COR-L47 (cell line): ENCODE measurements at places on chromosomes 12 and 14.

DNA sequence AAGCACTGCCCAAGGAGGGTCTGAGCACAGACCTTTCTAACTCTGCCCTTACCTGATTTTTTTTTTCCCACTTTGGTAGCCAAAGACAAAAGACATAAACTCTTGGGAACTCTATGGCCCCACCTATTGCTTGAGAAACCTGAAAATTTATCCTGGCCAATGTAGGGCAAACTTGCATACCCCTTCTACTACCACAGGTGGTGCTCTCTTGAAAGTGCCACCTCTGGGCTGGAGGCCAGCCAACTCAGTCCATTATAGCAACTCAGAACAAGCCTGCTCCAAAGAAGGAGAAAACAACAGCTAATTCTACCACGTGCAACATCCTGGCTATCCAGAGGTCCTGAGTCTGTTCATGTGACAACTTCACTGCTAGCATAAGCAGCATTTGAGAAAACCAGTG is 55.7 kb upstream of the ABCD2 start:
- DNase-seq = no peak

GRCh38 chr14:35051796-35052195 is 5.7 kb downstream of the FAM177A1 start:
- no peak for DNase-seq

- no peak for DNase-seq
Observed at GRCh38 chr14:95045836-95046430, 111.4 kb downstream of the DICER1 start.

GRCh38 chr12:67918441-67918840 is 70.8 kb upstream of the IFNG-AS1 start:
- DNase-seq = no peak

DNA sequence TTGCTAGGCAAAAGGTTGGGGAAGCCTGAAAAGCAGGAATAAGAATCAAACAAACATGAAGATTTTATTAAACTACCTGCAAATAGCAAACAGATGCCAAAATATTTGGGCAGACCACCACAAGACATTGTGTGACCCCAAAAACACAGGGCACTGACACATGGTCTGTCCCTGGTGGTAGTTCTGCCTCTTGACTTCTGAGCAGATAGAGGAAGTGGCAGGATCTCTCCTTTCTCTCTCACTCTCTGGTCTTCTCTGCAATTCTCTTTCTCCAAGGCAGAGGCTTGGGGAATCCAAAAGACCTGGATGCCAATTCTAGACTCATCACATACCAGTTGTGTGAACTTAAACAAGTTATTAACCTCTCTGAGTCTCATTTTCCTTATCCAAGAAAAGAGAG is 4.3 kb upstream of the PTGDR start:
- DNase-seq = no peak

GRCh38 chr12:123358035-123358434 is 6.6 kb downstream of the SBNO1 start:
- DNase-seq = no peak

DNA sequence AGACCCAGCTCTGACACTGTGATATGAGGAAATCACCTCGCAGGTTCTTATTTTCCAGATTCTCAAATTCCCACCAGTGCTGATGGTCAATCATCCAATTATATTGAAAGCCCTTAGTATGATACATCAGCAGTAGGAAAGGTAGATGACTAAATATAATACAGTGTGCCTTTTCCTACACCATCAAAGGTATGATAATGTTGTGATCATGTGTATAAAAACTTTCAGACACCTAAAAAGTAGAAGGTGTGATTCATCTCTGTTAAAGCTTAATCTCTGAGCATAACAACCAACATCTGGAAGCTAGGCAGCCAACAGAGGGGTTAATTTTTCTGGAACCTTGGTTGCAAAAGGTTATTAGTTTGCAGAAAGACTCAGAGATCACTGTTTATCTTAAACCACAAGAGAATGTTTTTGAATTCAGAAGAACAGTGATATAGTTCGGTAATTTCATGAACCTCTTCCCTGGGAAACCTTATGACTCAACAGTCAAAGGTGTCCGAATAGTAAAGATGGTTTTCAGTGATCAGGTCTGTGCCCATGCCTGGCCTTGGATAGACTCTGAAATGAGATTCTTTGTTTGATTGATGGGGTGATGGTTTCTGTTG is 122.5 kb downstream of the ETV6 start:
- no peak for DNase-seq

- DNase-seq = no peak
Observed at GRCh38 chr14:70514168-70515069, 20.4 kb downstream of the ADAM20 start.

DNA sequence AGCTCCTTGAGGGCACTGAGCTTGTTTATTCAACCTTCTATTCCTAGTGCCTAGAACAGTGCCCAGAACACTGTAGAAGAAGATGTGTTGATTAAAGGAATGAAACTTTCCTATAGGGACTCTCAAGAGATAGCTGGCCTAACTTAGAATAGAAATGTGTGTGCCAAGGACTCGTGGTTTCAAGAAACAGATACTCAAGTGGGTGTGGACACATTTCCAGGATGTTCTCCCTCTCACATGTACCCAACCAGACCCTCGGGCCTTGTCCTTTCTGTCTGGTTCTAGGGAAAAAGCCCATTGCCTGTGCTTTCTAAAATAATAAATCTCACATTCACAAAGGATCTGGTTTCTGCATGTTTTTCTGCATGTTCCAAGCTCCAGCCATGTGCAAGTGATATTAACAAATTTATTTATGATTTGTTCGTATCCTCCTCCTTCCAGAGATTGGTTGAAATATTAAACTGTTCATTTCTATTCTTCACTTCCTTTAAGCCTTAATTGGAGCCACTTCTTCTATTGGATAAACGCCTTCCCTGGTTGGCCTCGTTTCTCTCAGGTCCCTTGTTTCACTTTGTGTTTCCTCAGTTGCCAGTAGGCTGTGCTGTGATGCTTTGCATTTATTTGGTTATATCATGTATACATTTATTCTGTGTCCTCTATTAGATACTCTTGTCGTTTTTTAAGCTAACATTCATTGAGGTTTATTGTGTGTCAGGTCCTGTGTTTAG is 89.8 kb downstream of the CRADD start:
- peak; percentile 42 for DNase-seq

GRCh38 chr12:21913823-21914222 is 27.4 kb downstream of the ABCC9 start:
- DNase-seq = no peak
